ENCODE measurements at places on chromosomes 5 and 9.
A peak's percentile ranks its signal among the peaks of the same experiment; 100 is the strongest.

- no peaks in the 10 kb centered on the region for H3K27me3 ChIP-seq
- H3K27ac ChIP-seq = no peak overlapping the region
- no peaks in the 10 kb centered on the region for H3K36me3 ChIP-seq
- H3K4me3 ChIP-seq = no peak overlapping the region
- H3K4me1 ChIP-seq = no peaks in the 10 kb centered on the region
Observed at GRCh38 chr5:111830333-111830732, 73.3 kb upstream of the NREP start.

- no peak for DNase-seq
- H3K27ac ChIP-seq = no peak overlapping the region
- no peaks in the 10 kb centered on the region for H3K36me3 ChIP-seq
Observed at GRCh38 chr5:3029396-3029795, 277.9 kb upstream of the IRX2 start.

DNA sequence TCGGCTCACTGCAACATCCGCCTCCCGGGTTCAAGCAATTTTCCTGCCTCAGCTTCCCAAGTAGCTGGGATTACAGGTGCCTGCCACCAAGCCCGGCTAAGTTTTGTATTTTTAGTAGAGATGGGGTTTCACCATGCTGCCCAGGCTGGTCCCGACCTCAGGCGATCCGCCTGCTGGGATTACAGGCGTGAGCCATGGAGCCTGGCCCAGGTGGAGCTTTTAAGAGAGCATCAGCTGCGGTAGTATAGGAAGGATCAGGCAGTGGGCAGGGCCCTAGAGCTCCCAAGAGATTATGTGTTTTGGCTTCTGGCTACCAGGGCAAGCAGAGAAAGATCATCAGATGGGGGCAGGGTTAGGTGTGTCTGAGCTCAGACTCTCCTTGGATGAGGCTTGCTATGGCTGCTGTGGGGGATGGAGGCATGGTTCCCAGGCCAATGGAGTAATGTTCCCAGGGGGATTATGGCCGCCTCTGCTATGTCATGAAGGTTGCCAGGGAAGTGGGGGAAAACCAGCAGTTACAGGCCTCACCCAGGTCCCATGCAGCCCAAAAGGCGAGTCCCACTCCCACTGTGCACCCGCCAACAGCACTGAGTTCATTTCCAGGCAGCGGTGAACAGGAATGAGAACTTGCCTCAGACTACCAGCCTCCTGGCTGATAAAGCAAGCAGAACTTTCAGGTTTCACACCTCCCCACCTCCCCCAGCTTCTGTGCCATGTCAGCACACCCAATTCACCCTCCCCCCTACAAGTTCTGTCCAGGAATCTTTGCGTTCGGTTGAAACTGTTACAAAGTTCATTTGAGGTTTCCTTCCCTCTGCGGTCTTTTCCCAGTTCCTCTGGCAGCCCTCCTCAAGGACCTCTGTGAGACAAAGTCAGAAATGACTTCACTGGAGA, 507.6 kb downstream of the SPATA31D1 start:
- H3K4me3 ChIP-seq = no peak overlapping the region
- no peak for DNase-seq
- no peak overlapping the region for H3K27ac ChIP-seq

DNA sequence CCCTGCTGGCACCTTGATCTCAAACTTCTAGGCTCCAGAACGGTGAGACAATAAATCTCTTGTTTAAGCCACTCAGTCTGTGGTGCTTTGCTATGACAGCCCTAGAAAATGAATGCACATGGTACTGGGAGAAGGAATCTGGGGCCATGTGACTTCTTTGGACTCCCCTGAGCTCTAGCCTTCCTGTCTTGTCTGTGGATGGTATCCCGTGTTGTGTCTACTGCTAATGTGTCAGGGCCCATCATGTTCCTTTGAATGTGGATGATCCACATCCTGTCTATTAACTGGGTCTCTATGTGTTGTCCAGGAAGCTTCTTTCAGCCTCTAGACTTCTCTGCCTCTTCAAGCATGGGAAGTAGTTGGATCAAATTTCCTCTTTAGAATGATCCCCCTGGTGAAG, 25.1 kb downstream of the IL7R start:
- peaks cover 63% of the 10 kb centered on the region for H3K36me3 ChIP-seq
- H3K4me1 ChIP-seq = peaks cover 68% of the 10 kb centered on the region
- DNase-seq = no peak
- H3K4me3 ChIP-seq = no peak overlapping the region
- no peaks in the 10 kb centered on the region for H3K27me3 ChIP-seq

DNA sequence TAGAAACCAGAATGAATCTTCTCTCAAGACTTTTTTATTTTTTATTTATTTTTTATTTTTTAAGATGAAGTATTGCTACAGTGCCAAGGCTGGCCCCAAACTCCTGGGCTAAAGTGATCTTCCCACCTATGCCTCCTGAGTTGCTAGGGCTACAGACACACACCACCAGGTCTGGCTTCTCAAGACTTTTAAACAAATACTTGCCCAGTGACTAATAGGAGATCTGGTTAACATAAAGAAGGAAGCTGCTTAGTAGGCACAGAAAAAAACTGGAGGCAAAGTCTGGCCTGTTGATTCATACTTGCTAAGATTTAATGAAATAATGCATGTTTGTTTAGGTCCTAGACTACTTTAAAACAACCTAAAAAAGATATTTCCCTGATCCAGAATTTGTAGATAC, 43.8 kb downstream of the SLC38A9 start:
- H3K27me3 ChIP-seq = no peaks in the 10 kb centered on the region
- H3K4me3 ChIP-seq = no peak overlapping the region
- peaks cover 6% of the 10 kb centered on the region for H3K36me3 ChIP-seq
- no peak overlapping the region for H3K27ac ChIP-seq

GRCh38 chr9:120526534-120526933, 53.4 kb downstream of the CDK5RAP2 start:
- H3K4me3 ChIP-seq = no peak overlapping the region
- H3K4me1 ChIP-seq = no peaks in the 10 kb centered on the region
- no peak overlapping the region for H3K27ac ChIP-seq
- H3K27me3 ChIP-seq = no peaks in the 10 kb centered on the region

GRCh38 chr5:3828761-3829160, 233.1 kb downstream of the IRX1 start:
- H3K27ac ChIP-seq = no peak overlapping the region
- H3K4me3 ChIP-seq = no peak overlapping the region
- no peaks in the 10 kb centered on the region for H3K36me3 ChIP-seq
- no peak for DNase-seq
- H3K4me1 ChIP-seq = no peaks in the 10 kb centered on the region

- no peak for DNase-seq
- H3K4me3 ChIP-seq = peak overlapping the region; percentile 81
- H3K4me1 ChIP-seq = peaks cover 33% of the 10 kb centered on the region
- H3K27me3 ChIP-seq = no peaks in the 10 kb centered on the region
- peak overlapping the region; percentile 18 for H3K27ac ChIP-seq
Observed at GRCh38 chr9:135908754-135909204, 1.4 kb upstream of the CAMSAP1 start.

DNA sequence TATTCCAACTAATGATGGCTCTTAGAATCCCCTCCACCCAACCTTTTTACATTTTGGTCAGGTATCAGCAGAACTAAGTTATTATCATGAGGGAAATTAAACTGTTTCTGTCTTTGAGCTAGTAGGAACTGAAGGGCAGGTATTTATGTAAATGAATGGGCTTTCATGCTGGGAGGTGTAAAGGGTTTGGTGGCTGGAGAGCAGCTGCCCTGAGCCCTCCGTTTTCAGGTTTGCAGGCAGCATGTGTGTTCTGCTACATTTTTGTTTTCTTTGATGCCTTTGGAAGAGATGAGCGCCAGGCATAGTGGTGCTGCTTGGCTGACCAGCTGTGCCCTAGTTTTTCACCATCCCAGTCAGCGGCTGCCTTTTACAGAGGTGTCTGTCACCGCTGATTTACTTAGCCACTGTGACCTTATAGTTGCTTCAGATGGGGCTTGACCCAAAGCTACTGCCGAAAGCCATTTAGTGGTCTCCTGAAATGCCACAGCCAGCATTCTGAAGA, 231.9 kb downstream of the MAST4 start:
- H3K27ac ChIP-seq = peak overlapping the region; percentile 81
- peaks cover 45% of the 10 kb centered on the region for H3K27me3 ChIP-seq
- H3K4me3 ChIP-seq = peak overlapping the region; percentile 84
- peaks cover 23% of the 10 kb centered on the region for H3K4me1 ChIP-seq

DNA sequence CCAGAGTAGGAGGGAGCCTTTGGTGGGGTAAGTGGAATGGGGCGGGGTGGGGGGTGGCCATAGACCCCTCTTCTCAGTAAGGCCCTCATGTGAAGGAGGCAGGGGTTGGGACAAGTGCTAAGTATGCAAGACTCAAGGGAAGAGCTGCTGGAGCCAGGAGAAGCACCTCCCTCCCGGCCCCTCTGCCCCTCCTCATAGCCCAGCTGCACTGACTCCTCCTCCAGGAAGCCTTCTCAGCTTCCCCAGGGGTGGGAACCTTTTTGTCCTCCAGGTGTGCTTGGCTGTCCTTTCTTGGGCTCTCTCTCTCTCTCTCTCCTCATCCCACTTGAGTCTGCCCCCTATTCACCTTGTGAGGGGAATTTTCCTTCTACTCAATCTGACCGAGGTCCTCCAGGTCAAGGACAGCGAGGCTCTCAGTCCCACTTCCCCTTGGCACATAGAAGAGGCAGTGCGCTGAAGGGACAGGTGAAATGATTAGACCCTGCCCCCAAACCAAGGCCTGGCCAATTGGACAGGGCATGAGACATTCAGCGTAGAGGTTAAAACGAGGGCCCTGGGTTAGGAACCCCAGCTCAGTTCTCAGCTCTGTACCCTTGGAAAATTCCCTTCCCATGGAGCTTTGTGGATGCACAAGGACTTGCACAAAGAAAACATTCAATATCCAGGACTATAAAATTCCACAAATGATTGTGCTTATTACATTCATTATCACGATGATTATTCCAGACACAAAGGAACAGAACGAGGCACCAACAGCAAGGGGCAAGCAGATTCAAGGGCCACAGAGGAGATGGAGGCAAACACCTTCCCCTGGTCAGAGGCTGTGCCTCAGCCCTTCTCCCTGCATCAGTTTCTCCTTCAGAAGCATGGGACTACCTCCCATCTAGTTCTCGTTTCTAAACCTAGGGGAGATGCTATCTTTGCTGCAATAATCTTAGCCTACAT, 45.6 kb upstream of the IL17B start:
- peaks cover 7% of the 10 kb centered on the region for H3K4me1 ChIP-seq
- H3K4me3 ChIP-seq = no peak overlapping the region
- no peaks in the 10 kb centered on the region for H3K36me3 ChIP-seq
- H3K27me3 ChIP-seq = peaks cover 3% of the 10 kb centered on the region

DNA sequence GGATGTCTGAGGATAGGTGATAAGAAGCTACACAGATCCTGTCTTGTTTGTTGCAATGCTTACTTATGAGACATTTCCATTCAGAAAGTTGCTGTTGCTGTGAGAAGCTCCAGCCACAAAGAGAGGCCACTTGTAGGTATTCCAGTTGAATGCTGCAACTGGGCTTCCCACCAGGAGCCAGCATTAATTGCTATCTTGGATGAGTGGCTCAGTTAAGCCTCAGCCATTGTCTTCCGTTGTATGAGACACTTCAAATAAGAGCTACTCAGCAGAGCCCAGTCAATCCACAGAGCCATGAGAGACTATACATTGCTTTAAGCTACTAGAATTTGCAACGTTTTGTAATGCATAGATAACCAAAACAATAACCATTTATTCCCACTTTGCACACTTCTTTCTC, 104.3 kb upstream of the ARRDC3 start:
- no peak overlapping the region for H3K27ac ChIP-seq
- H3K36me3 ChIP-seq = no peaks in the 10 kb centered on the region
- DNase-seq = no peak
- H3K4me1 ChIP-seq = peaks cover 13% of the 10 kb centered on the region
- no peaks in the 10 kb centered on the region for H3K27me3 ChIP-seq

DNA sequence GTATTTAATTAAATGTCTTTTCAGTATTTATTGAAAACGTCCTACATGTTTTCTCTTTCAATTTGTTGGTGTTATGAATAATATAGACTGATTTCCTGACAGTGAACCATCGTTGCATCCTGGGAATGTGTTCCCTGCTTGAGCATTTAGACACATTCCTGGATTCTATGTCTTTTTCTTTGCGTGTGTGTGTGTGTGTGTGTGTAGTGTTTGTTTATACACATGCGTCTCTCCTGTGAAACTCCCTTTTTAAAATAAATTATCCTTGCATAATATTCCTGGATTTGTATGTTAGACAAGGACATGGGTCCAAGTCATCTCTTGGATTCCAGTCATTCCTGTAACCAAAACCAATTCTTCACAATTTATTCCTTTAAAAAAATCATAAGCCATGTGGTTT, 153.4 kb downstream of the HSPA4 start:
- no peaks in the 10 kb centered on the region for H3K27me3 ChIP-seq
- no peak overlapping the region for H3K27ac ChIP-seq
- H3K36me3 ChIP-seq = no peaks in the 10 kb centered on the region

DNA sequence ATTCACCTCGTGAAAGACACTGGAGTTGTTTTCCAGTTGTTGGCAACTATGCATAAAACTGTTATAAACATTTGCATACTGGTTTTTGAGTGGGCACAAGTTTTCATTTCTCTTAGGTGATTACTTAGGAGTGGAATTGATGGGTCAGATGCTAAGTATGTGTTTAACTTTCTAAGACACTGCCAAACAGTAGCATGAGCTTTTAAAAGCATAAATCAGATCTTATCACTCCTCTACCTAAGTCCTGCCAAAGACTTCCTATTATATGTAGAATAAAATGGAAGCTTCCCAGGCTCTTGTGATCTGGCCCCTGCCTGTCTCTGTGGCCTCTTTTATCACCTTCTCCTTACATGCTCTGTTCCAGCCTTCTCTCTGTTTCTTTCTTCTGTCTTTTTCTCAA, 72.6 kb downstream of the SH3RF2 start:
- H3K27me3 ChIP-seq = peaks cover 15% of the 10 kb centered on the region
- H3K4me1 ChIP-seq = no peaks in the 10 kb centered on the region
- no peaks in the 10 kb centered on the region for H3K36me3 ChIP-seq
- H3K27ac ChIP-seq = no peak overlapping the region
- H3K4me3 ChIP-seq = no peak overlapping the region

DNA sequence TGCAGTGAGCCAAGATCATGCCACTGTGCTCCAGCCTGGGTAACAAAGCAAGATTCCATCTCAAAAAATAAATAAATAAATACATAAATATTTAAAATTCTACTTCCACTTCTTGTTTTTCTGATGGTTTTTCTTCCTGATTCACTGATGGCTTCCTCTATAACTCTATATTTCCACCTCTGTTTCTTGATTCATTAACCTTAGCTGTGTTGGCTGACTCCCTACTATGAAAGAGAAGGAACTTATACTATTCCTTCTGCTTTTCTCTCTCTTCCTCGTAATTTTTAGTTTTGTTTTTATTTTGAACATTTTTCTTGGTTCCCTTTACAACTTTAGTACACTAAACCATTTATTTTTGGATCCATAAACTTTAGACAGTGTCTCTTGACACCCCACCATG, 103.5 kb downstream of the MAMDC2 start:
- H3K4me3 ChIP-seq = no peak overlapping the region
- no peak overlapping the region for H3K27ac ChIP-seq
- DNase-seq = no peak
- H3K4me1 ChIP-seq = no peaks in the 10 kb centered on the region
- H3K27me3 ChIP-seq = no peaks in the 10 kb centered on the region
- no peaks in the 10 kb centered on the region for H3K36me3 ChIP-seq

GRCh38 chr9:127390563-127390962, 6.4 kb upstream of the SLC2A8 start:
- H3K4me1 ChIP-seq = peaks cover 36% of the 10 kb centered on the region
- H3K36me3 ChIP-seq = no peaks in the 10 kb centered on the region

Data from activated naive CD8-positive, alpha-beta T cell treated with anti-CD3 and anti-CD28 coated beads for 36 hours (primary cell).